ENCODE measurements at places on chromosomes 4 and X.

DNA sequence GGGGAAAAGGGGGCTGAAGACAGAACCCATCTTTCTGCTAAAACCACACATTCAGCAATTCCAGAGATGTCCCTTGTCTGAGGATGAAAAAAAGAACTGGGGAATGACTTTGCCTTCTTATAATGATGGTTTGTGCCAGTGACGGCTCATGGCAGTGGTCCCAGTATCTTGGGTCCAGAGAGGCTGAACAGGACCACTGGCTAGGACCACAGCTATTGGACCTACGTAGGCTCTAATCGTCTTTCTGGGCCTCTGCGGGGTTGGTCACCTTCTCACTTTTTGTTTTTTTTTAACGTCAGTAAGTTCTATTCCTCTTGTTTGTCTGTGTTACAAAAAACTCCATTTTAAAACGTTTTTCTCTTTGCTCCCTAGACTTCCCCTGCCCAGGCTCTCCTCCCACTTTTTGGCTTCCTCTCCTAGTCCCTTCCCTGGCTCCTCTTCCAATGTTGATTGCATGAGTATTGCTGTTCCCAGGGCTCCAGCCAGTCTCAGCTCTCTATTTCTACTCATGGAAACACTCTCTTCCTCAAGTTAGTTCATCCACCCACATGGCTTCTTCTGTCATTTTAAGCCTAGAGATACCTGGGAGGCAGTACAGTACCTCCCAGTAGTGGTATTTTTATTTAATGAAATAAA, 52.6 kb upstream of the STX18 start:
- no peak for DNase-seq

DNA sequence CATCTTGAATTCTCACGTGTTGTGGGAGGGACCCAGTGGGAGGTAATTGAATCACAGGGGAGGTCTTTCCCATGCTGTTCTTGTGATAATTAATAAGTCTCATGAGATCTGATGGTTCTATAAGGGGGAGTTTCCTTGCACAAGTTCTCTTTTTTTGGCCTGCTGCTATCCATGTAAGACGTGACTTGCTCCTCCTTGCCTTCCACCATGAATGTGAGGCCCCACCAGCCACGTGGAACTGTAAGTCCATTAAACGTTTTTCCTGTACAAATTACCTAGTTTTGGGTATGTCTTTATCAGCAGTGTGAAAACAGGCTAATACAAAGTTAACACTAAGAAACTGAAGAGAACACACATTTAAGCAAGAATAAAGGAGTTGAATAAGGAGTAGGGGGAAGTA, 16.0 kb downstream of the TBCK start:
- no peak for DNase-seq

DNA sequence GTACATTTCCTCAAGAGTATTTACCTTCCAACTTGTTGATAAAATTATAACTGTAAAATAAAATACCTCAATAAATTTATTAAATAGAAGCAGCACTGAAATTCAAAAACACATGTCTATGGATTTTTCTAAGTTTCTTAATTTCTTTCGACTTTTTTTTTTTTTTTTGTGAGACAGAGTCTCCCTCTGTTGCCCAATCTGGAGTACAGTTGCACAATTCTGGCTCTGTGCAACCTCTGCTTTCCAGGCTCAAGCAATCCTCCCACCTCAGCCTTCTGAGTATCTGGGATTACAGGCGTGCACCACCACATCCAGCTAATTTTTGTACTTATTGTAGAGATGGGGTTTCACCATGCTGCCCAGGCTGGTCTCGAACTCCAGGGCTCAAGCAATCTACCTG, 79.8 kb downstream of the IQCM start:
- DNase-seq = no peak

DNA sequence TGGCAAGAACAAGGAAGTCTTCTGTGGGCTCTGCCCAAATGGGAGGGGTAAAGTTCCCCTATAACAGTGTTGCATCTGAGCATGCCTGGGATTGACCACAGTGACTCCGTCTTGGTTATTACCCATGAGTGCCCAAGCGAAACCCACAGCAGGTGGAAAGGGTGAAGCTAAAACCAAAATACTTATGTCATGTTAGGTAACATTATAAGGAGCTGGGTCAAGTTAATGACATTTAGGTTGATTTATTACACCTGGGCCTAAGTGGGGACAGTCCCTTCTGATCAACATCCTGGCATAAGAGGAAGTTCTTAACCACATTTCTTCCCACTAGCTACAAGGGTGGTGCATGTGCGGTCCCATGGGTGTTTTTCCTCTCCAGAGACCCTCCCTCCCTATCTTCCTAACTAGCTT, 1.3 kb upstream of the ZNF732 start:
- DNase-seq = no peak

DNA sequence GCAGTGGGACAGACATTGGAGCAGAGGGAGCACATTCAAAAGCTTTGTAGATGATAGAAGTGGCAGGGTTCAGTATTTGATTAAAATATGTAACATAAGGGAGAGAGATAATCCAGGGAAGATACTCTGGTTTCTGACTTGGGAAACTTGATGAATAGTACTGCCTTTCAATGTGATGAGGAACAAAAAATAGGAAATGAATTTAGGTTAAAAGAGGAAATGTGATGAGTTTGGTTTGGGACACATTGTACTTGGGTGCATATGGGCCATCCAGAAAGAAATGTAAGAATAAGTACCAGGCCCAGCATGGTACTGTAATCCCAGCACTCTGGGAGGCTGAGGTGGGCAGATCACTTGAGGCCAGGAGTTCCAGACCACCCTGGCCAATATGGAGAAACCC, 20.9 kb upstream of the NDNF start:
- DNase-seq = no peak

- no peak for DNase-seq
Observed at GRCh38 chrX:22818061-22818460, 181.7 kb upstream of the DDX53 start.

DNA sequence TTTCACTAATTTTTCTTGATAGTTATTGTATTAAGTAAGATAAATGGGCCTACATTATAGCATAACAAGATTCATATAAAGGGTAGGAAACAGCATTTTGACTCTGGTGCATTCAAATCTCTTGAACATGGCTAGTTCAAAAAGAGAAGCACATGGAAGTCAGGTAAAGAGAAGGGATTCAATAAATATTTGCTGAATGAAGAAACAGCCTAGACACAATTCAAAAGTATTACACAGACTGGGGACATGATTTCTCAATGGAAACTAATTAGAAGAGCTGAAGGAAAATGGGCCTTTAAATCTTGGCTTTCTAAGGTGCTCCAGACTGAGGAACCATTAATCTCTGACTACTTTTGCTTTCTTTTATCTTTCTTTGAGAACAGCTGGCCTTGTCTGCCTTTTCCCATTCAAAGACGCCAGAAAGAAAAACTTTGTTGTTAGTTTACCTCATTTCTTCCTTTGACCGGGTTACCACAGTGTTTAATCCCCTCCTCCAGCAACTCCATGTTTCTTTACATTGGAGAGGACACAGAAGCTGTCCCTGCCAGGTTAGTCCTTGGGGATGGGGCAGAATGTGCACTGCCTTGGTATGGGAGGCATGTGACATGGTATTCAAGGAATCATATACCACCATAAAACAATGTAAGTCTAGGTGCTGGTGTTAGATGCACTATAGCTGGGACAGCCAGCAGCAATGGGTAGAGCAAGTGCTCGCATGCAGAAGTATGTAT, 264.2 kb downstream of the CAMK2D start:
- no peak for DNase-seq

GRCh38 chr4:2036866-2037265, 22.3 kb upstream of the NAT8L start:
- DNase-seq = no peak

All from stimulated activated CD4-positive, alpha-beta T cell treated with anti-CD3 and anti-CD28 coated beads, TNF-alpha, amount 100 ng/mL, for 1 hour (primary cell).